ENCODE measurements at places on chromosomes 12 and 14. TPM values are rescaled to one million over a fixed set of nuclear protein-coding genes. Genes with fewer than 3 reads are reported as not detected.

Gene HOXC9
- total RNA-seq: 14.2 TPM

Gene CSRNP2
- 19.9 TPM for total RNA-seq

Gene PIANP
- total RNA-seq: not detected

Gene ZFYVE26
- 40.3 TPM for total RNA-seq

Gene NUAK1
- 13.8 TPM for total RNA-seq

Gene HOXC4
- total RNA-seq: 1.5 TPM

Gene ADAMTS20
- not detected for total RNA-seq

Gene RTL1
- not detected for total RNA-seq

Gene TBC1D30
- 3.3 TPM for total RNA-seq

Gene LMNTD1
- total RNA-seq: not detected

Gene RNASE1
- total RNA-seq: 1,082 TPM

Gene OR6C2
- not detected for total RNA-seq

Gene BEGAIN
- 0.51 TPM for total RNA-seq

Gene AICDA
- total RNA-seq: 3.9 TPM

Gene TGM1
- not detected for total RNA-seq

Gene AGAP2
- total RNA-seq: 2.2 TPM

Gene FGD4
- 84.0 TPM for total RNA-seq

Gene KRT77
- 0.17 TPM for total RNA-seq

Gene RASSF9
- total RNA-seq: 3.2 TPM

Gene FBXO21
- 23.8 TPM for total RNA-seq

Gene PLBD2
- 69.7 TPM for total RNA-seq

Gene CSAD
- 63.7 TPM for total RNA-seq

Gene BIN2
- total RNA-seq: 26.2 TPM

Gene PPP1R36
- 5.3 TPM for total RNA-seq

Gene NOS1
- not detected for total RNA-seq

Gene DENR
- 32.8 TPM for total RNA-seq

Gene SLCO1C1
- 0.22 TPM for total RNA-seq

Gene EGLN3
- total RNA-seq: 7.5 TPM

Gene PLEKHD1
- total RNA-seq: 0.22 TPM

Gene HCAR1
- total RNA-seq: 4.6 TPM

Gene MTERF2
- total RNA-seq: 18.9 TPM

Gene SERPINA6
- total RNA-seq: not detected

Gene KRT5
- total RNA-seq: 0.33 TPM

Gene ACSS3
- total RNA-seq: 169 TPM

Gene CLEC14A
- 31.9 TPM for total RNA-seq

Gene B4GALNT3
- total RNA-seq: 0.16 TPM

Gene TAPBPL
- total RNA-seq: 26.3 TPM

Gene FOXN4
- total RNA-seq: not detected

Gene KLHDC1
- 13.4 TPM for total RNA-seq

Gene GPR162
- 1.6 TPM for total RNA-seq

Gene PGF
- total RNA-seq: 0.68 TPM

Gene EIF2S3B
- 0.38 TPM for total RNA-seq

Gene TPCN1
- 38.6 TPM for total RNA-seq

Gene ADCK1
- 7.5 TPM for total RNA-seq

Gene MLF2
- 170 TPM for total RNA-seq

Gene RFX4
- total RNA-seq: not detected

Gene KLRC2
- not detected for total RNA-seq
